ENCODE measurements at places on chromosomes 4 and X.

DNA sequence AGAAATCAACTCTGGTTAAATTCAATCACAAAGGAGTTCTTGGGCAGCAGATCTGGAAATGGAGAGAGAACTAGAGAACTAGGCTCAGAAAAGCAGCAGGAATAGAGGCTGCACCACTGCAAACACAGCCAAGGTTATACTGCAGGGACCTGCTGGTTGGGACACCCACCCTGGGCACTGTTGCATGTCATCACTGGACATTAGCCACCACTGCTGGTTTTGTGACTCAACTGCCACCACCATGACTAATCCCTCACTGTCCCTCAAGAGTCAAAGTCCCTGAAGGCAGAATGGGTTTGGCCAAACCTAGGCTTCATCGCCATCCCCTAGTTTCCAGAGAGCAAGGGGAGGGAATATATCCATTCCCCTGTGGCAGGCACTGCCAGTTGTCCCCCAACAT is 38.1 kb upstream of the IRAK1 start:
- no peak for DNase-seq

DNA sequence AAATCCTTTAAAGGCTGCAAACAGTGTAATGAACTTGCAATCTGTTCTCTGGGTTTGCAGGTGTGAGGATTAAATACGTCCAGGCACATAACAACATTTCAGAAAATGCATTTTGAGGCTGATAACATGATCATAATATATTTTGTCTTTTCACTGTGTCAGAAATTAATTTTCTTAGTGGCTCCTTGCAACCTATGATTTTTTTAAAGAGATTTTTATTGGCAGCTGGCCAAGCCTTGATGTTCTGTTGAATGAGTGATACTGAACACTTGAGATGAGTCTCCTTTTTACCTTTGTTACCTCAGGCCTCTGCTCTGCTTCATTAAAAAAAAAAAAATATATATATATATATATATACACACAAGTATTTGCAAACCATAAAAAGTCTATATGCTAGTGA is 68.2 kb upstream of the TENM3 start:
- DNase-seq, result no peak

DNA sequence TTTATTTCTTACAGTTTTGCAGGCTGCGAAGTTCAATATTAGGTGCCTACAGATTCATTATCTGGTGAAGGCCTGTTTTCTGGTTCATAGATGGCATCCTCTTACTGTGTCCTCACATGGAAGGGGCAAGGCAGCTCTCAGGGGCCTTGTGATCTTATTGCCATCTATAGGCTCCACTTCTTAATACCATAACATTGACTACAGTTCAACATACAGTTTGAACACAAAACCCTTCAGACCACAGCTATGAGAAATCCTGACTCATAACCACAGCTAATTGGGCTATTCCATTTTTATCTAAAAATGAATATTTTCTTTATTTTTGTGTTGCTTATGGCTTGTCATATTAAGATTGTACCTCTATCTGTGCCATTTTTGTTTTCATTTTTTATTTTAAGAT is 72.3 kb downstream of the STAG2 start:
- DNase-seq, result no peak

DNA sequence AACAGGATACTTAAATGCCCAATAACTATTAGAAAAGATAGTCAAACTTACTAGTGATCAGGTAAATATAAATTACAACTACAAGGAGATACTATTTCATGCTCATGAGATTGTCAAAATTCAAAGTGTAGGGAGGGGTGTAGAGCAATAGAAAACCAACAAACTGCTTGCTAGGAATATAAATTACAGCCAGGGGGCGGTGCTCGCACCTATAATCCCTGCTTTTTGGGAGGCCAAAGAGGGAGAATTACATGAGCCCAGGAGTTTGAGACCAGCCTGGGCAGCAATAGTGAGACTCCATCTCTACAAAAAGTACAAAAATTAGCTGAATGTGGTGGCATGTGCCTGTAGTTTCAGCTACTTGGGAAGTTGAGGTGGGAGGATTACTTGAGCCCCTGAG is 556.5 kb upstream of the NR3C2 start:
- no peak for DNase-seq

- no peak for DNase-seq
Measured at GRCh38 chr4:45004847-45005565, 278.6 kb upstream of the GNPDA2 start.

DNA sequence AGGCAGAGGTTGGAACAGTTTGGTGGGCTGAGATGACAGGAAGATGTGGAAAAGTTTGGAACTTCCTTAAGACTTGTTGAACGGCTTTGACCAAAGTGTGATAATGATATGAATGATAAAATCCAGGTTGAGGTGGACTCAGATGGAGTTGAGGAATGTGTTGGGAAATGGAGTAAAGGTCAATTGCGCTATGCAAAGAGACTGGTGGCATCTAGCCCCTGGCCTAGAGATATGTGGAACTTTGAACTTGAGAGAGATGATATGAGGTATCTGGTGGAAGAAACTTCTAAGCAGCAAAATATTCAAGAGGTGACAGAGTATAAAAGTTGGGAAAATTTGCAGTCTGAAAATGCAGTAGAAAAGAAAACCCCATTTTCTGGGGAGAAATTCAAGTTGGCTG is 21.4 kb upstream of the UGT2B17 start:
- DNase-seq, result no peak

DNA sequence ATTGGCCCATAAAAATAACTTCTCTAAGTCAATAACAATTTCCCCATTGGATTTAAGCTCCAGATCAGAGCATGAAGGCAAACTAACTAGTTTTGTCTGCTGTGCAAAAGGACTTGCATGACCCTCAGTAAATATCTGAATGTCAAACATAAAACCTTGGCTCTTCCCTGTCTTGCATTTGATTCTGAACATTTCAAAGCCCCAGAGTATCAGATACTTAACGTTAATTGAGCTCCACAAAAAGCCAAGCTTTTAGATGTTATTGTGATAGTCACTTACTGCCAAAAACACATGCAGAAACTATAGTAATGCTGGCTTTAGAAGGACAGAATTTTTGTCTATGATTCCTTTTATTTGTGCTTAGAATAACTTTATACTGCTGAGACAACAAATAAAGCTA is 664.2 kb downstream of the ADGRL3 start:
- DNase-seq, result no peak

DNA sequence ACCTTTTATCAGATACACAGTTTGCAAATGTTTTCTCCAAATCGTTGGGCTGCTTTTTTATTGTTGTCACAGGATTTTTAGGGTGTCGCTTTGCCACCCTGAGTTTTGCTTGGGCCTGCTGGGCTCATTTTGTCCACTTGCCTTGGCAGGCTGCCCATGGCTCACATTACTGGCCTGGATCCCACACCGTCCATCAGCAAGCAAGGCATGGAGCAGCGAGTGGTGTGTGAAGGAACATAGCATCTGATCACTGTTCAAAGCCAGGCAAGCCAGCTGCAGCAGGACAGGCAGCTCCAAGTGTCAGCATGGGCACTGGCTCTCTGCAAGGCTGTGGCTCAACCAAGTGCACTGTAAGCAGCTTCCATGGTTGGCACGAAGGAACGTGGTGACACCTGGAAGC is 261.4 kb upstream of the TECRL start:
- DNase-seq, result no peak

DNA sequence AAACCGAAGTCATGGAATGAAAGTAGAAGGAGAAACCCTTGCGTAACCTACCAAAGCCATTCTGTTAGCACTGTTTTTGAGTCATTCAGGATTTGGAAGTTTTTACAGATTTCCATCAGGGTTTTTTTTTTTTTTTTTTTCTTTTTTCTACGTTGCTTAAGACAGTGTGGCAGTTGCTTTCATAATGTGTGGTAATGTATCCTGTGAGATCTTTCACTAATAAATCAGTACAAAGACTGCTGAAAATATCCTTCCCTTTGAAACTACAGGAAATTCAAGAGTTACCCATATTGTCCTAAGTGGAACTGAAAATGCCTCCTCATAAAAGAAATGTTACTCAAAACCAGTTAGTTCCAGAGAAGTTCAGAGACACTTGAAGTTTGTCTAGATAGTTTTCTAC is 137.8 kb downstream of the RAPGEF2 start:
- DNase-seq, result no peak

DNA sequence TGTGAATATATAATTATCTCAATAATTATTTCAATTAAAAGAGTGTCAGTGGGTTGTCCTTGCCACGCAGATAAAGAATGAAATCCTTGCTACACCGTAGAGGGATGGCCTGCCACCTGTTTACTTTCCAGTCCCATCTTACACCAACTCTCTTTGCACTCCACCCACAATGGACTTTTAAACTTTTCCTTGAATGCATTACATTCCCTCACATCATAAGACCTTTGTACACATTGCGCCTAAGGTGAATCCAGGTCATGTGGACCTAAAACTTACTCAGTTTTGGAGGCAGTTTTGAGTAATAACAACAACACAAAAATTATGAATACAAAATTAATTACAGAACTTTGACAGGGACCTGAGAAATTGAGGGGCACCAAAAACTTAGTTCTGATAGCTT is 78.7 kb upstream of the PDE5A start:
- no peak for DNase-seq

DNA sequence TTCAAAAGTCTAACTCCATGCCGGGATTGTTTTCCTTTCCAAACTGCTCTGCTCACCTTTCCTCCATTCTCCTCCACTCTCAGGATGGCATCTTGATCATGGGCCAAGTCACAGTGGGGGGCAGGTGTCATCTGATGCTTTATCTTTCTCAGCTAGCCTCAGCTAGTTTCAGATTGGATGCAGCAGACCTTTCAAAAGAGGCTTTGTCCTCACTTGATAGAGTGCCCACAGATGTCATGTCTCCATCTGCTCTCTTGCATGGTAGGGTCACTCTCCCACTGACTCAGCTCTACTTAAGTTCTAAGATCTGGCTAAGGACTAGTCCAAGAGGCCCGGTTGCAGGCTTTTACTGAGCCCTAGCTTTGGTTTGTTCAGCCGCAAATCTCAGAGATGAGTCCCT is 341.8 kb upstream of the GALNT7 start:
- no peak for DNase-seq

DNA sequence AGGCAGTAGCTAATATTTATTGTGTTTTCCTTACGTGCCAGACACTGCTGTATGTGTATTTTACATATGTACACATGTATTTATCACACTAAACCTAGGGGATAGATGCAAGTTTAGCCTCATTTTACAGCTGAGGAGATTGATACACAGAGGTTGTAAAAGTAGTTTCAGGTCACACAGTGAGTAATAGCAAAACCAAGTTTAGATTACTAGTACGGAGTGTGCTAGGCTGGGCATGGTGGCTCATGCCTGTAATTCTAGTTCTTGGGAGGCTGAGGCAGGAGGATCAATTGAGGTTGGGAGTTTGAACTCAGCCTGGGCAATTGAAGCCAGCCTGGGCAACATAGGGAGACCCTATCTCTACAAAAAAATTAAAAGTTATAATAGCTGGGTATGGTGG is 701.1 kb upstream of the ATOH1 start:
- no peak for DNase-seq

DNA sequence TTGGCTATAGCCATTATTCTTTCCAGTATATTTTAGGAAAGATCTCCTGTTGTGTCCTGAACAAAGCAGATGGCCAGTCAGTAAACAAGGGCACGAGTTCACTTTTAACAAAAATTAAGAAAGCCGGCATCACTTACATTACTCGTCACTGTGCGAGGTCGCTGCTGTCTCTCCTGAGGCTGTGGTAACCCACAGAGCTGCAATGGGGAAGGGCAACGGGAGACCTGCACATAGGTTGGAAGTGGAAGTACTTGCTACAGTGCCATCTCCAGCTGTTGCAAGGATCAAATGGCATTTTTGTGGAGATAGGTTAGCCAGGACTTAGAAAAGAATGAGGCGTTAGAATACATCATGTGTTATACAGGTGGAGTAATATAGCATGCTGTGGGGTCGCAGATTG is 132.2 kb downstream of the KLHL8 start:
- no peak for DNase-seq

DNA sequence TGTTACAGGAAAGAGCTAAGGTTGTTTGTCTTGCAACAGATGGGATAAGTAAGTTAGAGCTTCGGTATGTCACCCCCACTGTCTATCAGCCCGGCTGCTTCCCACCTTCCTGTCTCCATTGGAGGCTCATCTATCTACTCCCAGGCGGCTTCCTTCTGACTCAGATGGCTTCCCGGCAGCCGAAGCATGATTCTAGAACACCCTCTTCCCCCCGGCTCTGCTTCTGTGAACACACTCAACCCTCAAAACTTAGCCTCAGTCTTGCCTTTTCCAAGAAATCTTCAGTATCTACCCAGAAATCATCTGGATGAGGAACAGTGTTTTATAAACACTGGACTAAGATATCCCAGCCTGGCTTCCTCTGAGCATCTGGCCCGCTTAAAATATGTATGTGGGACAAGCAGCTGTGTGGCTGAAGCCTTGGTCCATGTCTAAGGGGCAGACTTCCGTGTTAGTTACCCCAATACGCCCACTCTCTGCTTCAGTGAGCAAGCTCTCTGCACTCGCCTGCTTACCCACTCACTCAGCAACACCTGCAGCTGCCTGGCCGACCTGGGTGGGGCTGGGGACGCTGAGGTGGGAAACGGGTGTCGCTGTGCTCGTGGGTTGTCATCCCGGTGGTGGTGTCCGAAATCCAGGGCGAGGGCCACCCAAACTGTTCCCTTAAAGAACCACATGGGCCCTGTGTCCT is 12.0 kb upstream of the SLC2A9 start:
- DNase-seq, result no peak

GRCh38 chr4:26105815-26106699 is 192.0 kb downstream of the SMIM20 start:
- no peak for DNase-seq

DNA sequence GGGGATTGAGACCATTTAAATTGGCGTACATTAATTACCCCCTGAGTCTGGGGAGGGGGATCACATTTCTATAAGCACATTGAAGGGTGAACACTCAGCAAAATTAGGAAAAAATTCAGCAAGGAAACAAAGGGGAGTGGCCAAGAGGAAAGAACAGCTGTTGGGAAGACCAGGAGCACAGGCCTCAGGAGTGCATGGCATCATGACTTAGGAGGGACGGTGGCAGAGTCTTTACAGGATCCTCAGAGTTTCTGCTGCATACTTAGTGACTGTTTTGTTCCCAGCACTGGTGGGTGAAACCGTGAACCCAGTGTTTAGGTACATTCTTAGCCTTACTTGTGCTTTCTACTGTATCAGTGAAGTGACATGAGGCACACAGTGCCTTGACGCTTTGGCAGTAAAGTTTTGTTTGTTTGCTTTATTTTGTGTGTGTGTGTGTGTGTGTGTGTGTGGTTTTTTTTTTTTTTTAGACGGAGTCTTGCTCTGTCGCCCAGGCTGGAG is 121.3 kb downstream of the CBR4 start:
- no peak for DNase-seq

Data from stimulated activated CD8-positive, alpha-beta memory T cell treated with anti-CD3 and anti-CD28 coated beads, Interleukin-7, amount 100 ng/mL, for 1 hour (primary cell).